ENCODE measurements at places on chromosomes 2 and 18. TPM values are rescaled to one million over a fixed set of nuclear protein-coding genes. Genes with fewer than 3 reads are reported as not detected.

GRCh38 chr18:36758623-36759022, 70.2 kb downstream of the TPGS2 start:
- DNase-seq: no peak

DNA sequence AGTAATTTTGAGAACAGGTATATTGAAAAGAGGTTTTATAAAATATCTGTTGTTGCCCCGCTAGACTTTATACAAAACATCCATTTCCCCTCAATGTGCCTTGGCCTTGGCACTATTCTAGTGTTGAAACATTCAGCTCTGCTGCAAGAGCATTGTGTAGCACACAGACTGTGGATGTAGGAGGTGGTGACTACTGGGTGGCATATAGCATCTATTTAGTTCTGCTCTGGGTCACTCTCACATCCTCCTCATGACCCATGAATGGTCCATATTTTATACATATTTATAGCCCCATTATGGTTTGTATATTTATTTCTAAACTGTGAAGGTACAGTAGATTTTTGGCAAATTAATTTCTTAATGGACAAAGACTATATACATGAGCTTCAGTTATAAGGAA, 1022.0 kb upstream of the CELF4 start:
- no peak for DNase-seq

DNA sequence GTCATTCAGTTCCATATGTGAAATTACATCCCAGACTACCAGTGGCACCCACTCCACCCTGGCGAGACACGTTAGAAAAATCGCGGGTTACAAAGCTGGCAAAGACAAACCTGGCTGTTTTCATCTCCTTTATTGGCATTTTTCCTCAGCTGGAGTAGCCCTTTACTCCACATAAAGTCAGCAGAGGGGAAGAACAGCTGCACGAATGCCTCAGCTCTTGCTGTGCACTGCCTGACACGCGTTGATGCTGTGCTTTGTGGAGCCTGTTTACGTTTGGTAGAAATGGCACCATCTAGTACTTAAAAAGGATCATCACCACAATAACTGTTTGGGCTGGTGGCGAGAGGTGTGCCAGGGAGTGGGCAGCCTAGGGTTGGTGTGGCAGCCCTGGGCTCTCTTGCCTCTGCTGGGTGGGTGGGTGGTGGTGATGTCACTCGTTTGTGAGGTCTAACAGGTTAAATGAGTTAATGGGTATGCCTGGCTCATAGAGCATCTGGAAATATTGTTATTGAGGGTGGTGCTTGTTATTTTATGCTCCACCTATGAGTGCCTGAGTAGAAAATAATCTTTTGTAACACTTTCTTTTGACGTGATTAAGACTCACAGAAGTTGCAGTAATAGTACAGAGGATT, 16.4 kb downstream of the FARP2 start:
- no peak for DNase-seq

DNA sequence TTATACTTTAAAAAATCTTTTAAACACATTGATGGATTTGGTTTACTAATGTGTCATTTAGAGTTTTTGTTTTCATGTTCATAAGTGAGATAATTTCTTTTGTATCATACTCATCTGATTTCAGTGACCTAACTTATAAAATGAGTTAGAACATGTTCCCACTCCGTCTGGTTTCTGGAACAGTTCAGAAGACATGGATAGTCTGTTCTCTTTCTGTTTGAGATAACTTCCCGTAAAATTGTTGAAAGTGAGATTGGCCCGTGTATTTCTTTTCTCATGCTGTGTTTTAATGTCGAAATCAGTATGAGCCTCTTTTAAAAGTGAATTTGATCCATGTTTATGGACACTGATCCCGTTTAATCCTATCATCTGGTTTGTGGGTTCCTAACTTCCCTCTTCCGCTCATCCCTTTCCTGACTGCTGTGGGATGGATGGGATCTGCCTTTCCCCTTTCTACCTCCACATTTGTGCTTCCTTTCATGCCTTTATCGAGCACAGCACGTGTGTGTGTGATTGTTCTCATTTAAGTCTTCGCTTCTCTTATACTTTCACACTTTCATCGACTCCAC, 78.9 kb downstream of the COPS8 start:
- no peak for DNase-seq

DNA sequence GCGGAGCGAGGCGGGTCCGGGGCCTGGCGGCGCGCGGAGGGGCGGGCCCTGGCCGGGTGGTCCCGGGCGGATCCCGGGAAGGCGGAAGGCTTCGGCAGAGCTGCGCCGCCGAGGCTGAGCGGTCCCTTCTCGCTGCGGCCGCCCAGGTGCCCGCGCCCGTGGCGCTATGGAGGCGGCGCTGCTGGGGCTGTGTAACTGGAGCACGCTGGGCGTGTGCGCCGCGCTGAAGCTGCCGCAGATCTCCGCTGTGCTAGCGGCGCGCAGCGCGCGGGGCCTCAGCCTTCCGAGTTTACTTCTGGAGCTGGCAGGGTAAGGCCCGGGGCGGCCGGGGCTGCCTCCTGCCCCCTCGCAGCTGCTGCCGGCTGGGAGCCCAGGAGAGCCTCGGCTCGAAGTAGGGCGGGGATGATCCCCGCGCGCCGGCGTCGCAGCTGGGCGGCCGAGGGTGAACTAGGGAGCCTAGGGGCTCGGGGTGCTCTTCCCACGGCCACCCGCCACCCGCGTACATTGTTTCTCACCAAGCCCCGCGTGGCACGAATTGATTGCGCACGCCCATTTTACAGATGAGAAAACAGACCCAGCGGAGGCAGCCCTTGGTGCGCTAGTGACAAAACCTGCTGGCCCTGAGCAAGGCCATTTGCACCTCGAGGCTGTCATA, at the start of gene SLC66A3:
TSS of gene SLC66A3 (plus strand) at position 87 of the 655 bp plus-strand sequence. CDS start at position 167, 80 bp downstream.
- DNase-seq: peak; percentile 71

GRCh38 chr2:209383212-209383611, 40.6 kb upstream of the MAP2 start:
- peak; percentile 6 for DNase-seq

- no peak for DNase-seq
These were observed 257.6 kb downstream of the CYP26B1 start for GRCh38 chr2:71889759-71890684.

GRCh38 chr2:60439219-60439974, 114.1 kb downstream of the BCL11A start:
- no peak for DNase-seq

GRCh38 chr18:78521136-78521535, 458.5 kb upstream of the SALL3 start:
- no peak for DNase-seq

- DNase-seq: no peak
These were observed 4.0 kb downstream of the BAZ2B start for GRCh38 chr2:159612255-159612901.

DNA sequence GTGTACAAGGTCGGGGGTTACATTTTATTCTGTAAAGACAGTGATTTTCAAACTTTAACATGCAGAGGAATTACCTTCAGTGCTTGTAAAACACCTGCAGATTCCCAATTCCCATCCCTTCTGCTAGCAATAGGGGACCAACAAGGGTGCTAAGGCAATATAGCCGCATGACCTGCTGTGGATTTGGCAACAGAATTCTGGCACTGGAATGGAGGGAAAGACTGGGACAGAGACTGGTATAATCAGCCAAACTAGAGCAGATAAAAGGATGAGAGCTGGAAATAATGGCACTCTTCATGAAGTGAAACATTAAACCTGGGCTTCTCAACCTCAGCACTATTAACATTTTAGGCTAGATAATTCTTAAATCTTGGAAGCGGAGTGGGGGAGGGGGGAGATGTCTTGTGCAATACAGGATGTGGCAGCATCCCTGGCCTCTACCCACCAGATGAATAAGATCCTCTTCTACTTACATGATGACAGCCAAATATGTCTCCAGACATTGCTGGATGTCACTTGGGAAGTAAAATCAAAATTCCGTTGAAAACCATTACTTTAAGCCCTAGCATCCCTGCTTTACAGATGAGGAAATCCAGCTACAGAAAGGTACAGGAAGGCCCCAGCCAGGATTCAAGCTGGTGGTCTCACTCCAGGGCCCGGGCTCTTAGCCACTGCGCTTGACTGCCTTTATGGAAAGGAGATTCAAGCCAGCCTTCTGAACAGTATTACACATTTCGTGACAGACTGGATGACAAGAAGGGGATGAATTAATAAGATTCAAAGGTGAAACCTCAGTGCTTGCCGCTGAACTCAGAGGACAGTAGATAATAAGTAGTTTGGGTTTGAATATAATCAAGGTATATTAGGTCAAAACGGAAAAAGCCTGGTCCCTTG, 1.7 kb downstream of the EVA1A start:
- DNase-seq: no peak

- no peak for DNase-seq
These were observed 18.9 kb upstream of the TMEM163 start for GRCh38 chr2:134737671-134738070.

GRCh38 chr2:88159481-88159880, 10.7 kb upstream of the THNSL2 start:
- DNase-seq: no peak

DNA sequence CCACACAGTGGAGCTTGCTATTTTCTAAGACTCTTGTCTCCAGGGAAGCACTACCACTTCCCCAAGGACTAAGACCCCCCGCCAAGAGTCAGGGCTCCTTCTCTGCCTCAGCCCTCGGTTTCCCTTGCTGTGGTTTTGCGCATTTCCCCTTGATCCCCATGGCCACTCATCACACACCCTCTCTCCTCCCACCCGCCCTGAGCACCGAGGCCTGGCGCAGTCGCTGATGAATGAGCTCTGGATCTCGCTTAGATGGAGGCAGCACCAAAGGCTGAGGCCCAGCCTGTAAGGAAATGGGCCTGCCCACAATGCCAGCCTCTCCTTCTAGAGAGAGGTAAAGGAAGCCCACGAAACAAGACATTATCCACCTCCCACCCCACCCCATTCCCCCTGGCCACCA, 96.9 kb downstream of the TNS1 start:
- DNase-seq: no peak

DNA sequence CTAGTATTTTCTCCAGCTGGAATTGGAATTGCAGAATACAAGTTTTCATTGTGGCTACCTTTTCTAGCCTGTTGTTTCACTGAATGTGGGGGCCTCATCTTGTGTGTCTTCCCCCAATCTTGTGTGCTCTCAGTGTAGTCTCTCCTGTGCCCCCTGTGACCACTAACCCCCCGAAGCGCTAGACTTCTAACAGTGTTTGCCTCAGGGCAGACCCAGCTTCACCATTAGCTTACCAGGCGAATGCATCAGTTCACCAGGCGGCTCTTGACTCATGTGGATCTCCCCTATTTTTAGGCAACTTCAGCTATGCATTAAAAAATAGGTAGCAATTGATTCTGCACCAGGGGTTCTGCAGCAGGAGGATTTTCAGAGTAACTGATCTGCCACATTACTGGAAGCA, 376.2 kb upstream of the MEIS1 start:
- no peak for DNase-seq

DNA sequence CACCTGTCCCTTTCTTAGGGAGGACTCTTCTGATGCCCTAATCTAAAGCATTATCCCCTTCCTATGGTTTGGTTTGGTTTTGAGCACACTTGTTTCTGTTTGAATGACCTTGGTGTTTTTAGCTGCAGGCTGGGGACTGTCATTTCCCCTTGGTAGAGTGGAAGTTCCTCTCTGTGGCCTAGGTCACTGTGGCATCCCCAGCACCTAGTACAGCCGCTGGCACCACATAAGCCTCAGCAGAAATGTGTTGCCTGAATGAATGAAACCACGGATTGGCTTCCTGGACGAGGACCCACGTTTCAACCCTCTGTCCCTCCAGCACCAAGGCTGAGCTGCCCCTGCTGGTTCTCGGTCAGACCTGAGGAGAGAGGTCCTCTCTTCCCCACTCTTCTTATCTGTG, 159.9 kb downstream of the CTIF start:
- DNase-seq: no peak

DNA sequence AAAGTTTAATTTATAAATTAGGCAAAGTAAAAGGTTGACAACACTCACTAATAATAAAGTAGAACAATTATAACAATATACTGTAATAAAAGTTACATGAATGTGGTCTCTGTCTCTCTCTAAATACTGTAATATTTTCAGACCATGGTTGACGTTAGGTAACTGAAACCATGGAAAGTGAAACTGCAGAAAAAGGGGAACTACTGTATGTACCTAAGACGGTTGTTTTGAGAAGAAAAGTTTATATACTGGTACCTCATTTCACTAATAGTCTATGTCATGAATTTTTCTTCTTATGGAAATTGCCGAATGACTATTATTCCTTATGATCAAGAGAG, 166.7 kb upstream of the ZNF521 start:
- no peak for DNase-seq

DNA sequence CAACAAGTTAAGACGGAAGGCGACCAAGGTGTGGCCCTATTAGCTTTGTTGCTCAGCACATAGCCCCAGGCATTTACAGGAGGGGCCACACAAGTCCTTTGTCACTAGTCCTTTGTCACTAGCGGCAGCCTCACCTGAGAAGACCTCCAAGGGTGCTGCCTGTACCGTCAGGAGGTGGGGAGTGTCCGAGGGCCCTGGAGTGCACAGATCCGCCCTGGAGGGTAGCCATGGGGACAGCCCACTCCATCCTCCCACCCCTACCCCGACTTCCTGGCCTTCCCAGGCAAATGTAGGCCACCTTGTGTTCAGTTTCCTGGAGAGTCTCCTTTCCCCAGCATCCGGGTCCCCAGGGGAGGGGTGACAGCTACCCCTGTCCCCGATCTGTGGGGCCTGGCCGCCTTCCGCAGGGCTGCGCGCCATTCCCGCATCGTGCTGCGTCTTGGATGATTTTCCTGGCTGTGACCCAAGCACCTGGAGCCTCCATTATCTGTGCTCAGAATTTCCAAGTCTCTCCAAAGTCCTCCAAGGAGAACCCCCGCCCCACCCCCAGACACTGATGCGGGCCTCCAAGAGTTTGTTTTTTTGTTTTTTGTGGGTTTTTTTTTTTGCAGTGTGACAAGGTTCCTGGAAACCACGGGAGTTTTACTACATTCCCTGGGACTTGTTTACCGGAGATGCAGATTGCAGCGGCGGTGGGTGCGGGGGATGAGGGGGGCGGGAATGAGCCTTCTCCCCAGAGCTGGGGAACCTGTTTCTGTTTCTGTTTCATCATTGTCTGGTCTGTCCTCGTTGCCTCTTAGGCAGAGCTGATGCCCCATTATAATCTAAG, 28.6 kb downstream of the TEX44 start:
- no peak for DNase-seq

DNA sequence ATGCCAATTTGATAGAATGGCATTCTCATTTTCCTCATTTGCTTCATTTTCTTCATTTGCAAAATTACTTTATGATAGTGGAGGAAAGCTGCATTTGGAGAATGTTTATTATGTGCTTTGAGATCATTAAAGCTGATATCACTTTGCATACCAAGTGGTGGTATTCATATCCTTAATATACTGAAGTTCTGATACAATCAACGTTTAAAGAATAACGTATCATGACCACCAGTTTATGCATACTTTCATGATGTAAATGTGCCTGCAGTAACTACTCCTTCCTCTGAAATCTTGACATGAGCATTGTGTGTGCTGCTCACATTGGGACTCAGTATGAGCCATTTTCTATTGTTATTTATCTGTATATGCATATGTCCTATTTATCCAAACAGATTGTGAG, 302.1 kb downstream of the ARHGAP15 start:
- DNase-seq: no peak

The GPR35 gene
- polyA plus RNA-seq: 0.06 TPM

The KCNG2 gene
- 0.57 TPM for polyA plus RNA-seq

The SLC9A4 gene
- not detected for polyA plus RNA-seq

The AKAIN1 gene
- polyA plus RNA-seq: not detected

The CEP68 gene
- 7.3 TPM for polyA plus RNA-seq

The ILKAP gene
- polyA plus RNA-seq: 29.4 TPM

All from AG04450 (cell line).